Activated T-helper 9 cell treated with anti-CD3 and anti-CD28 coated beads, Interleukin-2, amount 50 U/mL, for 16 hours (primary cell): ENCODE measurements at places on chromosomes 5 and 9.

DNA sequence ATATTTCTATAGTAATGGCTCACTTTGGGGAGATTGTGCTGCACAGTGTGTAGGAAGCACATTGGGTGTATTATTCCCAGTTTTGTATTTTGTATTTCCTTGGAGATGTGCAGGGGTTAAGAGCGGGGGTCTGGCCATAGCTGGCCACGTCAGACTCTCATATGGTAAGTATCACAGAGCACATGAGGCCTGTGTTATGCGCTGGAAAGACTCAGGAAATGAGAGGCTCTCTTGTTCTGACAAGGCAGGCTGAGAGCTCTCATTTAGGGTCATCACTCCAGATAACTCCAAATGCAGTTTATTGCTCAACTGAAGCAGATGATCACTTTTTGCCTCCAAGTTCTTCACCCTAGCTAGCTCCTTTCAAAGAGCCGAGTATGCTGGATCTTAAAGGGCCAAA lies 205.7 kb downstream of the NTRK2 start:
- DNase-seq, result no peak

GRCh38 chr5:139419226-139420192 lies 15.6 kb upstream of the SPATA24 start:
- no peak for DNase-seq

- DNase-seq, result no peak
Observed at GRCh38 chr5:19322716-19323485, 665.1 kb downstream of the CDH18 start.

- no peak for DNase-seq
Observed at GRCh38 chr5:24215114-24215513, 429.7 kb downstream of the CDH10 start.

- no peak for DNase-seq
Observed at GRCh38 chr9:97735070-97735600, 38.0 kb upstream of the XPA start.

GRCh38 chr5:84480873-84481637 lies 96.4 kb upstream of the EDIL3 start:
- no peak for DNase-seq

DNA sequence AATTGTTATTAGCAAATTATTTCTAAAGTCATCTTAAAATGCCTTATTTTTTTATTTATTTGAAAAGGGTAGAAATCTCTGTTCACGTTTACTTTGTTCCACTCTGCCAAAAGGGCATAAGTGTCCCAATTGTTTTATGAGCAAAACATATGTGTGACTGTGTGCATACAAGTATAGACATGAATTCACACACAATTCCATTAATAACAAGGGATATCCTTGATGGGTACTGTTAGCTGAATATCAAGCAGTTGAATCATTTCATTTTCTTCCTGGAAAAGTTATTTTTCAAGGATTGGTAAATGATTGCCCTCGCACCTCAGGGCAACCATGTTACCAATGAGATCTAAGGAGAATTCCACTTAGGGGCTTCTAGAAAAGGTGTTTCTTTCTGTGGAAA lies 92.1 kb upstream of the TAF11L2 start:
- no peak for DNase-seq

DNA sequence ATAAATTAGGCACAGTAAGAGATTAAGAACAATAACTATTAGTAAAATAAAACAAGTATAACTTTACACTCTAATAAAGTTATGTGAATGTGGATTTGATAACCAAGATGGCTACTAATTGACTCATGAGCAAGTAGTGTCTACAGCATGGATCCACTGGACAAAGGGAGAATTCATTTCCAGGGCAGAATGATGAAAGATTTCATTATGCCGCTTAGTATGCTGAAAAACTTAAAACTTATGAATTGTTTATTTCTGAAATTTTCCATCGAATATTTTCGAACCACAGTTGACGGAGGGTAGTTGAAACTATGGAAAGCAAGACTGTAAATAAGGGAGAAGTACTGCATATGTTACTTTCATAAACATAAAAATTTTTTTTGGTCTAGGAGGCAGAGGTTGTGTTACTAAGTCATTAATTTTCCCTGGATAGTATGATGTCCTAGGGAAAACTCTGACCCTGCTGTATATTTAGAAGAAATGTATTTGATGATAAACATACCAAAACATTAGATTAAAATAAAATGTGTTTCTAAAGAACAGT lies 24.9 kb upstream of the TARS1 start:
- no peak for DNase-seq
